ENCODE measurements at places on chromosomes 3 and 15.
A peak's percentile ranks its signal among the peaks of the same experiment; 100 is the strongest.

- DNase-seq = no peak
Observed at GRCh38 chr3:128617270-128617556, 33.4 kb downstream of the RPN1 start.

- no peak for DNase-seq
Observed at GRCh38 chr3:121836064-121836463, 1.1 kb downstream of the EAF2 start.

- no peak for DNase-seq
Observed at GRCh38 chr3:98021830-98022560, 13.1 kb downstream of the GABRR3 start.

- DNase-seq = no peak
Observed at GRCh38 chr3:183815951-183816475, 9.4 kb downstream of the MAP6D1 start.

GRCh38 chr3:155244216-155244615, 49.3 kb downstream of the STRIT1 start:
- no peak for DNase-seq

- DNase-seq = no peak
Observed at GRCh38 chr3:172580680-172581401, 57.6 kb upstream of the TNFSF10 start.

DNA sequence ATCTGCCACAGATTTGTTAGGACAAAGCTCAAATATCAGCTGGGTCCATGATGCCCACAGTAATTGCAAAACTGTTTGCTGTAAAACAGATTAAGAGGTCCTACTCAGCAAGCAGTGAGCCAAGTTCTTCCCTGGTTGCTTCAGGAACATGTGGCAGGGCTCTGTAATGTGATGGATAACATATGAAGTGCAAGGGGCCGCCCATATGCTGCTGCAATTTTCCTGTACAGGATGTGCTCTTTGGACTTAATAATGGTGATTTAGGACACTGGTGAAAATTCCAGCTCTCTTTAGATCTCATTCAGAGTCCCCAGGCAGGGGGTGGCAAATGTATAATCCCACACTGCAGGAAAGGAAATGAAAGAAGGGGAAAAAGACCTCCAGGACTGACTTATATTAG, 289.4 kb downstream of the LSAMP start:
- DNase-seq = no peak

DNA sequence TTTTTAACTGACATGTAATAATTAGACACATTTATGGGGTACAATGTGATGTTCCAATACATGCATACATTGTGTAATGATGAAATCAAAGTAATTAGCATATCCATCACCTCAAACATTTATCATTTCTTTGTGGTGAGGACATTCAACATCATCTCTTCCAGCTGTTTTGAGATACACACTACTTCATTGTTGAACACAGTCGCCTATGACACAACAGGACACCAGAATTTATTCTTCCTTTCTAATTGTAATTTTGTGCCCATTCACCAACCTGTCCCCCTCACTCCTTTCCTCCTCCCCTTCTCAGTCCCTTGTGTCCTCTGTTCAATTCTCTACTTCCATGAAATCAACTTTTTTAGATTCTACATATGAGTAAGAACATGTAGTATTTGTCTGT, 113.4 kb upstream of the CBLB start:
- no peak for DNase-seq

DNA sequence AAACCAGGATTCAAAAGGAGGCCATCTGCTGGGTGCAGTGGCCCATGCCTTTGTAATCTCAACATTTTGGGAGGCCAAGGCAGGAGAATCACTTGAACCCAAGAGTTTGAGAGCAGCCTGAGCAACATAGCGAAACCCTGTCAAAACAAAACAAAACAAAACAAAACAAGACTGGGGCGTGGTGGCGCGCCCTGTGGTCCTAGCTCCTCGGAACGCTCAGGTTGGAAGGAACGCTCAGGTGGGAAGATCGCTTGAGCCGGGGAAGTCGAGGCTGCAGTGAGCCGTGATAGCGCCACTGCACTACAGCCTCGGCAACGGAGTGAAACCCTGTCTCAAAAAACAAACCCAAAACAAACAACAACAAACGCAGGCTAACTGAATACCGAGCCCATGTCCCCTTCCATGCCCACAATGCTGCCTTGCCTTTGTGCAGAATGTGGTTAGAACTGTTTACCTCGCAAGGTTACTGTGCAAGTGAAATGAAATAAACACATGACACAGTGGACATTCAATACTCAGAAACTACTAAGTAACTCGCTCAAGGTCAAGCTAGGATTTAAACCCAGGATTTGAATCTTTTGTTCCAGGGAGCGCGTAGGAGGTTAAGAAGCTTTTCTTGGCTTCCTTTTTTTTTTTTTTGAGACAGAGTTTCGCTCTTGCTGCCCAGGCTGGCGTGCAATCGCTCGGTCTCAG, 766 bp upstream of the EMC4 start:
- DNase-seq = no peak

DNA sequence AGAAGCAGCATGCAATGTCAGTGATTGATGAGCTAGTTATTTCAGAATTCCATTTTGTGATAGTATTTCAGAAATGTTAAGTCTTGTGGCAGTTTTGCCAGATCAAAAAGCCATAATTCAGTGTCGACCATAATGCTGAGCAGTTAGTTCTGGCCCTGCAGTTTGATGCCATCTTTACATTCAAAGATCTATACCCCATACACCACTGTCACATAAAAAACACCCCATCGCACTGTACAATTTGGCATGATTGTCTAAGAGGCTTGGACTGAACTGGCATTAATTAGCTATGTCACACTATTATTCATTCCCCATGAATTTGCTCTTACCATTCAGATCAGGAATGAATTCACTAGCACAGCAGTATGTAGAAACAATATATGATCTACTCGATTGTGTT, 127.7 kb upstream of the EPHA3 start:
- no peak for DNase-seq

DNA sequence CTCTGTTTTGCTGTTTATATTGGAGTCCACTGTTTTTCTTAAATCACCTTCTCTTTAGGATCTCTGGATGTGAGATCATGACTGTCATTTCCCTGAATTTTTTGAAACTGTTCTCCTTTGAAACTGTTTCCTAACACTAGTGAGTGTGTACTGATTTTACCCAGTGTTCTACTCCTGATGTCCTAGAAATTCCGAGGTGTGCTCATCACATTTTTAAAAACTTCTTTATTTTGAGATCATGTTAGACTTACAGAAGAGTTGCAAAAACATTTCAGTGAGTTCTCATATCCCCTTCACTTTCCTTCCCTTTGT, 292.6 kb downstream of the NFKBIZ start:
- DNase-seq = no peak

GRCh38 chr3:64674591-64675076, 13.2 kb downstream of the ADAMTS9 start:
- DNase-seq = no peak

GRCh38 chr3:171876680-171877147, 33.6 kb downstream of the TMEM212 start:
- no peak for DNase-seq

- DNase-seq = no peak
Observed at GRCh38 chr15:61064651-61065050, 164.5 kb downstream of the RORA start.

DNA sequence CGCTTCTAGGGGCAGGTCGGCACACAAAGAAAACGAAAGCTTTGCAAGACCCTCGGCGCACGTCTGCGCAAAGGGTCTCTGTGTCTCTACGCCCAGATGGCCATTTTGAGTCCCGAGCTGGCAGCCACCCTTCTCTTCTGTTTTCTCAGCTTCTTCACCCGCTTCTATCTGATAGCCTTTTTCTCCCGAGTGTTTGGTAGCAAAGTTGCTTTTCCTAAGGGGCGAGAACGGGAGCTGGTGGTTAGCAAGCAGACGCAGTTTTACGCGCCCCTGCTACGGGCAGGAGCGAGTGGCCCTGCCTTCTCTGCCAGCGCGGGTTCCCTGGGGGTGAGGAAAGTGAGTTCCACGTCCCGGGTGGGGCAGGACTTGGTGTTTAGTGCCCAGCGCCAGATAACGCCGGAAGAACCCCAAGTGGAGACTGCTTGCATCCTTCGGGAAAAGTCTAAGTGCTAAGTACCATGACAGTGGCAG, 2.9 kb upstream of the MKRN2 start:
- no peak for DNase-seq

- DNase-seq = no peak
Observed at GRCh38 chr15:74884428-74885223, 5.2 kb upstream of the MPI start.

GRCh38 chr3:172467170-172467824, 19.0 kb upstream of the GHSR start:
- DNase-seq = no peak

DNA sequence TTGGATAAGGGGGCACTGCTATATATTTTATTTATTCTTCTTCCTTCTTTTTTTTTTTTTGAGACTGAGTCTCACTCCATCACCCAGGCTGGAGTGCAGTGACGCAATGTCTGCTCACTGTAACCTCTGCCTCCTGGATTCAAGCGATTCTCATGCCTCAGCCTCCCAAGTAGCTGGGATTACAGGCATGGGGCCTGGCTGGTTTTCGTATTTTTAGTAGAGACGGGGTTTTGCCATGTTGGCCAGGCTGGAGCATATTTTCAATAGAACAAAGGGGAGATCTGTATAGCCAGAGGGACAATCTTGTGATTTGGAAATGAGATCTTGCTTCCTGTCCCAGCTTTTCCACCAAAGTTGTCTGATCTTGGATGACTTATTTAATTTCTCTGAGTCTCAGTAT, 133.1 kb upstream of the ABHD17C start:
- no peak for DNase-seq

- no peak for DNase-seq
Observed at GRCh38 chr3:3699816-3700633, 99.2 kb upstream of the LRRN1 start.

DNA sequence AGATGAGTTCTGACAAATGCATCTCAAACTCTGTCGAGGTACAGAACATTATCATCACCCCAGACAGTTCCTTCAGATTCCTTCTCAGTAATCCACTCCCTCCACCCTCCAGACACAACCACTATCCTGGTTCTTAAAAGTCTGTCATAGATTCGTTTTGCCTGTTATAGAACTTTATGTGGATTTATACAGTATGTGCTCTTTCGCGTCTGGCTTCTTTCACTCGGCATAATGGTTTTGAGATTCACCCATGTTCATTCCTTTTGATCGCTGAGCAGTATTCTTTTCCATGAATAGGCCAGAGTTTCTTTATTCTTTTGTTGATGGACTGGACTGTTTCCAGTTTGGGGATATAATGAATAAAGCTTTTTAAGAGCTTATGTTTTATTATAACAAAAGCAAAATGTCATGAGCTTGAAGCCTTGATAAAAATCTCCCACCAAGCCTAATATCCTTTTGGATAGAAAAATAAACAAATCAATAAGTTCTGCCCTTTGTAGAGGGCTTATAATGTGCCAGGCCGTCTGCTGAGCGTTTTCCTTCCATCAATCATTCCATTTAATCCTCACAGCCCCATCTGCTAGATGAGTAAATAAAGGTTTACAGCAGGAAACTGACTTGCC, 21.3 kb upstream of the RFTN1 start:
- DNase-seq = no peak

- no peak for DNase-seq
Observed at GRCh38 chr3:128374746-128375445, 91.8 kb downstream of the DNAJB8 start.

DNA sequence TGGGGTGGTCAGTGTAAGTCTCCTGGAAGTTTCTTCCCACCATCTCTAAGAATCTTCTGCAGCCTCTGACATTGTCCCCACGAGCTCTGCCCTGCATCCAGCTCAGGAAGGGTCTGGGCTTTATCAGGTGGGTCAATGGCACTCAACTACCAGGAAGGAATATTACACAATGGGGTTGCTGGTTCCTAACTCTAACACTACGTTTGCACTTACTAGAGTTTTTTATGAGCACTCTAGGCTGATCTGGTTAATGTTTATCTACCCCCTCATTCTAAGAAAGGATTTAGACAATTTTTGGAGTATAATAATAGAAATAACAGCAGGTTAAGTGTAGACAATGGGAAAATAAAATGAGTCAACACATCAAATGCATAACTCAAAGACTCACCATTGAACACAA, 411.1 kb upstream of the RGMA start:
- DNase-seq = no peak

GRCh38 chr3:37591116-37591781, 270.4 kb upstream of the CTDSPL start:
- DNase-seq = no peak

- no peak for DNase-seq
Observed at GRCh38 chr3:24591661-24592555, 97.3 kb upstream of the THRB start.

- no peak for DNase-seq
Observed at GRCh38 chr3:4633078-4634004, 140.2 kb downstream of the ITPR1 start.

DNA sequence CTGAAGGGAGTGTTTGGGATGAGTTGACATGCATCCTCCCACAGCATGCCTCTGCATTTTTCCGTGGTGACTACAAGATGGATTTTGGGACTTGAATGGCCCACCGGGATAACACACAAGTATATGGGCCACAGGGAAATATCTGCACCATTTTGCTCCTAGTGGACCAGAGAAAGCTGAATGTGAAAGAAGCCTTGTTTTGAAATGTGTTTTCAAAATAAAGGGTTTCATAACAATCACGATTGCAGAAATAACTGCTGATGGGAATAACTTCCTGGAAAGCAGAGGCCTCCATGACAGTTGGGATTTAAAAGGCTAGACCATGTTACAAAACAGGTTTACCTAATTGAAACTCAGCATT, 77.5 kb upstream of the PRR23C start:
- DNase-seq = no peak

GRCh38 chr3:58553003-58553402, 16.0 kb upstream of the ACOX2 start:
- DNase-seq = no peak

DNA sequence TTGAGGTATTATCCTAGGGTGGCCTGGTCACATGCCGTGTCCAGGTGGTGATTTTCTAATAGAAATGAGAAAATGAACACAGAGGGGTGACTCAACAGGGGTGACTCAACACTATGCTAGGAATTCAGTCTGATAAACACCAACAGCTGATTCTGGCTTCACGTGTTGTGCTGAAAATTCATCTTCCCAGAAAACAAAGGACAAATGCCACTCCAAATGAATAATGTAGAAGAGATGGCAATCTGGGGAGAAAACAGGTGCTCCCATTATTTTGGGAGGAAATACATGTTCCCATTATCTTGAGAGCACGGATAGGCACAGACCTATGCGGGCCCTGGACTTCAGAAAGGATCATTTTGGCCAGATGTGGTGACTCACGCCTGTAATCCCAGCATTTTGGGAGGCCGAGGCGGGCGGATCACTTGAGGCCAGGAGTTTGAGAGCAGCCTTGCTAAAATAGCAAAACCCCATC, 101.2 kb upstream of the MEX3B start:
- DNase-seq = no peak

GRCh38 chr3:122679085-122679881, 1.4 kb upstream of the PARP14 start:
- DNase-seq = peak; percentile 63

- no peak for DNase-seq
Observed at GRCh38 chr15:100134586-100134985, 207.2 kb downstream of the ADAMTS17 start.

- no peak for DNase-seq
Observed at GRCh38 chr3:125289429-125289981, 77.0 kb upstream of the SLC12A8 start.

Measured in stimulated activated CD4-positive, alpha-beta T cell treated with anti-CD3 and anti-CD28 coated beads, Interleukin-15, amount 100 ng/mL, for 1 hour (primary cell).